ENCODE measurements at places on chromosomes 13 and 19. TPM values are rescaled to one million over a fixed set of nuclear protein-coding genes. Genes with fewer than 3 reads are reported as not detected.

SLAIN1 gene
- total RNA-seq, result 35.9 TPM

CBLC gene
- total RNA-seq, result not detected

JAK3 gene
- 212 TPM for total RNA-seq

OR7D2 gene
- total RNA-seq, result 0.37 TPM

LIM2 gene
- not detected for total RNA-seq

CYP2F1 gene
- not detected for total RNA-seq

SPPL2B gene
- 69.5 TPM for total RNA-seq

ERCC2 gene
- 34.5 TPM for total RNA-seq

MFSD12 gene
- 94.1 TPM for total RNA-seq

PEAK3 gene
- 0.18 TPM for total RNA-seq

FFAR3 gene
- 0.92 TPM for total RNA-seq

LRRC63 gene
- total RNA-seq, result 0.71 TPM

SYNGR4 gene
- not detected for total RNA-seq

NOTCH3 gene
- total RNA-seq, result not detected

TMEM38A gene
- total RNA-seq, result 0.96 TPM

C5AR2 gene
- not detected for total RNA-seq

VSTM2B gene
- total RNA-seq, result not detected

SACS gene
- total RNA-seq, result 34.3 TPM

LIG1 gene
- 119 TPM for total RNA-seq

C1QTNF9 gene
- not detected for total RNA-seq

CYTH2 gene
- total RNA-seq, result 38.6 TPM

ZSCAN4 gene
- not detected for total RNA-seq

PGLYRP1 gene
- not detected for total RNA-seq

ZNF497 gene
- total RNA-seq, result 2.2 TPM

SIGLEC8 gene
- total RNA-seq, result 0.18 TPM

C19orf67 gene
- total RNA-seq, result 0.75 TPM

CEACAM6 gene
- total RNA-seq, result not detected

SBNO2 gene
- 82.8 TPM for total RNA-seq

C19orf18 gene
- 0.21 TPM for total RNA-seq

ZNF444 gene
- total RNA-seq, result 30.3 TPM

KLK11 gene
- not detected for total RNA-seq

KDELR1 gene
- total RNA-seq, result 80.2 TPM

PTH2 gene
- not detected for total RNA-seq

ZNF256 gene
- total RNA-seq, result 2.7 TPM

CEACAM8 gene
- total RNA-seq, result not detected

ZNF850 gene
- 4.7 TPM for total RNA-seq

IL4I1 gene
- 42.3 TPM for total RNA-seq

HCST gene
- 53.9 TPM for total RNA-seq

TJP3 gene
- total RNA-seq, result 0.41 TPM

STXBP2 gene
- 104 TPM for total RNA-seq

HSPH1 gene
- total RNA-seq, result 269 TPM

NUP58 gene
- 131 TPM for total RNA-seq

TNFSF9 gene
- total RNA-seq, result 7.4 TPM
